Mesenchymal stem cell (in vitro differentiated cells and primary cell): ENCODE measurements at places on chromosomes 2 and 18.

DNA sequence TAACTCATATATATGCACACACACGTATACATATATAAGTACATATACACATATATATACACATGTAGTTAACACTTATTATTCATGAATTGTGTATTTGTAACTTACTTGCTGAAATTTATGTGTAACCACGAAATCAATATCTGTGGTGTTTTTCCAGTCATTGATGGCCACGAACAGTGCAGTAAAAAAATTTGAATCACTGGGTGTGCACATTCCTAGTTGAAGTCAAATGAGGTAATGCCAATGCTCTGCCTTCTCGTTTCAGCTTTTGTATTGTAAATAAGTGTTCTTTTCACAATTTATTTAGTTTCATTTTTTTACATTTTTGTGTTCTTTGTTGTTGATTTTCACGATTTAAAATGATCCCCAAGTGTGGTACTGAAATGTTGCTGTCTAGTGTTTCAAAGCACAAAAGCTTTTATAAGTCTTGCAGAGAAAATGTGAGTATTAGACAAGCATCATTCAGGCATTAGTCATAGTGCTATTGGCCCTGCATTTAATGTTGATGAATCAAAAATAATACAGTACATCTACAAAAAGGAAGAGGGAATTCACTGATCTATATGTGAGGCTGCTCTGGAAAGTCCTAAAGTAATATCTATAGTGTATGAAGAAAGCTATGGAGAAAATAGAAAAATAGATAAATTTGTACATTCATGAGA is 419.0 kb downstream of the DSC3 start:
- peak; percentile 3 for DNase-seq

GRCh38 chr2:70746094-70746974 is 21.7 kb downstream of the ADD2 start:
- DNase-seq = no peak

- DNase-seq = no peak
Observed at GRCh38 chr18:67219821-67220220, 296.7 kb downstream of the DSEL start.

GRCh38 chr2:44462934-44463849 is 101.4 kb downstream of the CAMKMT start:
- no peak for DNase-seq

DNA sequence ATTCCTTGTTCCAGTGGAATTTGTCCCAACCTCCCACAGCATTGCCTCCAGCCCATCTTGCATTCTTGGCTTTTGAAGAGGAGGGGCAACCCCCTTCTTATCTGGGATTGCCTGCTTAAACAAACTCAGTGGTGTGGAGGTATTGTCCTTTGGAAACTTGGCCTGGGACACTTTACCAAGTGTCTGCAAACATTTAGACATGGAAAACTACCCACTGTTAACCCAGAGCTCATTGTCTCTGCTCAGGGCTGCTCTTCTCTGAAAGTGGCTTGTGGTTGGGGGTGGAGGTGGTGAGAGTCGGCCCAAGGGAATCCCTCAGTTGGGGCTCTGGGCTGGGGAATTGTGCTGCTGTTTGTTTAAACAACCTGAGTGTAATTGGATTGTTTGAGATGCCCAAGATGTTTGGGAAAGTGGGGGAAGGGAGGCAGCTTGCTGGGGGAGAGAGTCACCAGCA is 178.3 kb upstream of the GATA6 start:
- DNase-seq = no peak
